Stimulated activated naive CD8-positive, alpha-beta T cell treated with anti-CD3 and anti-CD28 coated beads, Interleukin-15, amount 100 ng/mL, for 72 hours (primary cell): ENCODE measurements at places on chromosomes 6 and 20.

- DNase-seq = no peak
Observed at GRCh38 chr6:37607944-37608343, 89.7 kb downstream of the MDGA1 start.

GRCh38 chr6:164124986-164125385 lies 710.5 kb downstream of the QKI start:
- DNase-seq = no peak

- DNase-seq = no peak
Observed at GRCh38 chr6:157867155-157867559, 44.1 kb downstream of the SNX9 start.

- peak; percentile 75 for DNase-seq
Observed at GRCh38 chr20:54063992-54064676, 6.3 kb downstream of the BCAS1 start.
